ENCODE measurements at places on chromosomes 13 and 19. TPM values are rescaled to one million over a fixed set of nuclear protein-coding genes. Genes with fewer than 3 reads are reported as not detected.

Gene LSR
- 39.4 TPM for polyA plus RNA-seq

Gene FGF22
- 2.2 TPM for polyA plus RNA-seq

Gene ANKLE1
- 8.2 TPM for polyA plus RNA-seq

Gene ZNF181
- polyA plus RNA-seq: 20.3 TPM

Gene PEAK3
- polyA plus RNA-seq: not detected

Gene LRRC4B
- 2.0 TPM for polyA plus RNA-seq

Gene LEUTX
- polyA plus RNA-seq: not detected

Gene MCEMP1
- polyA plus RNA-seq: 0.65 TPM

Gene C19orf67
- polyA plus RNA-seq: 1.8 TPM

Gene IL17D
- polyA plus RNA-seq: 0.08 TPM

Gene DHPS
- 102 TPM for polyA plus RNA-seq

Gene SOX1
- not detected for polyA plus RNA-seq

Gene CYP4F8
- not detected for polyA plus RNA-seq

Gene ALOX5AP
- not detected for polyA plus RNA-seq

Gene PPP6R1
- 82.6 TPM for polyA plus RNA-seq

Gene SEMA6B
- 3.8 TPM for polyA plus RNA-seq

Gene LNX2
- 2.6 TPM for polyA plus RNA-seq

Gene HCN2
- 1.2 TPM for polyA plus RNA-seq

Gene OVOL3
- not detected for polyA plus RNA-seq

Gene KLC3
- polyA plus RNA-seq: 0.90 TPM

Gene S1PR5
- 0.12 TPM for polyA plus RNA-seq

Gene PDX1
- not detected for polyA plus RNA-seq

Gene APLP1
- 8.2 TPM for polyA plus RNA-seq

Gene PLIN4
- 0.07 TPM for polyA plus RNA-seq

Gene OR7A5
- not detected for polyA plus RNA-seq

Gene OR7C1
- 0.01 TPM for polyA plus RNA-seq

Gene KLHL1
- polyA plus RNA-seq: not detected

Gene CLEC4G
- polyA plus RNA-seq: not detected
